ENCODE measurements at places on chromosomes 11 and 22.
A peak's percentile ranks its signal among the peaks of the same experiment; 100 is the strongest.

DNA sequence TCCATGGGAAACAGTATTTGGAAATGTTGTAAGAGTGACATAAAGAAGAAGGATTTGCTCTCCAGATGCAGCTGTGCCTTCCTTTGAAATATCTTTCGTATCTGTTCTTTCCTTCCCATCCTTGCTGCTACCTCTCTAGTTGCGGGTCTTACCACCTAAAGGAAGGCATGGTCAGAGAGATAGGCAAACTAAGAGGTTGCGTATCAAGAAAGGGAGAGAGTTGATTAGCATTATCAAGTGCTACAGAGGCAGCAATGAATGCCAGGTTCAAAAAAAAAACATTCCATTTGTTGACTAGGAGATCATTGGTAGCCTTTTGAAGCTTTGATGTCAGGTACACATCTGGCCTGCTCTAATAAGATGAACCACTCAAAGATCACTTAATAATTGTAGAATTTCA, 4.6 kb downstream of the GTPBP1 start:
- no peak for DNase-seq

DNA sequence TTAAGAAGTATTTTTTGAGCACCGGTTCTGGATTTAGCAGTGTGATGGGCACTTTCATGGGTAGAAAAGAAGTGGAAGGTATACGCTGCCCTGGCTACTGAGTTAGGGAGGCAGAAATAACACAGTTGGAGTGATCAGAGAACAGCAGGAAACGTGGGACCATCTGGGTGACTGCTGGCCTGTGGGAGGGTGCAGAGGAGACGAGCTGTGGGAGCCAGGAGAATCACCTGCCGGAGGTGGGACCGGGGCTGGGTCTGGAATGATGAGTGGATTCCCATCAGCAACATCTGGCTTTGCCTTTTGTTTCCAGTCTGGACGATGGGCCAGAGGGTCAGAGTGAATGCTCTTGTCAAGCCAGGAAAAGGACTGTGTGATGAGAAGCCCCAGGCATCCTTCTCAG, 66.5 kb downstream of the BARX2 start:
- no peak for DNase-seq

- DNase-seq = no peak
These were observed 225.4 kb downstream of the CASP12 start for GRCh38 chr11:104672897-104673296.

- no peak for DNase-seq
These were observed 53.6 kb upstream of the VSTM5 start for GRCh38 chr11:93903989-93904388.

- no peak for DNase-seq
These were observed 54.5 kb upstream of the ZBTB44 start for GRCh38 chr11:130369141-130369691.

DNA sequence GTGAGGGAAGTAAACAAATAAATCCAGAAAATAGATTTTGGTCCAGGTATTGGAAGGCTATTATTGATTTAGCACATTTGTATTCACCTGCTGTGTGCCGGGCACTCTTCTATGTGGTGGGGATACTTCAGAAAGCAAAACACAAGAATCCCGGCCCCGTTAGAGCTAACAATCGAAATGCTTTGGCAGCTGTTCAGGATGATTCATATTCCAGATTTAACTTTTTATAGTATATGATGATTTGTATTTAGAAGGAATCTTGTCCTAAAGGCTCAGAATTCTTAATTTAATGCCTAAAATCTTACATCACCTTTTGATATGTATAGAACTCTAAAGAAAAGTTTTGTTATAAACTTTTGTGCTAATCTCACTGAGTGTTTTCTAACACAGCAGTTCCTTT, 28.0 kb downstream of the ZC3H12C start:
- DNase-seq = peak; percentile 40

- DNase-seq = no peak
These were observed 30.0 kb downstream of the DDX10 start for GRCh38 chr11:108694846-108695245.

GRCh38 chr11:131370901-131371790, 731 bp downstream of the NTM start:
- no peak for DNase-seq
